ENCODE measurements at places on chromosomes 1 and 21.

- no peak for DNase-seq
Measured at GRCh38 chr1:2049225-2049717, 940 bp upstream of the PRKCZ start.

DNA sequence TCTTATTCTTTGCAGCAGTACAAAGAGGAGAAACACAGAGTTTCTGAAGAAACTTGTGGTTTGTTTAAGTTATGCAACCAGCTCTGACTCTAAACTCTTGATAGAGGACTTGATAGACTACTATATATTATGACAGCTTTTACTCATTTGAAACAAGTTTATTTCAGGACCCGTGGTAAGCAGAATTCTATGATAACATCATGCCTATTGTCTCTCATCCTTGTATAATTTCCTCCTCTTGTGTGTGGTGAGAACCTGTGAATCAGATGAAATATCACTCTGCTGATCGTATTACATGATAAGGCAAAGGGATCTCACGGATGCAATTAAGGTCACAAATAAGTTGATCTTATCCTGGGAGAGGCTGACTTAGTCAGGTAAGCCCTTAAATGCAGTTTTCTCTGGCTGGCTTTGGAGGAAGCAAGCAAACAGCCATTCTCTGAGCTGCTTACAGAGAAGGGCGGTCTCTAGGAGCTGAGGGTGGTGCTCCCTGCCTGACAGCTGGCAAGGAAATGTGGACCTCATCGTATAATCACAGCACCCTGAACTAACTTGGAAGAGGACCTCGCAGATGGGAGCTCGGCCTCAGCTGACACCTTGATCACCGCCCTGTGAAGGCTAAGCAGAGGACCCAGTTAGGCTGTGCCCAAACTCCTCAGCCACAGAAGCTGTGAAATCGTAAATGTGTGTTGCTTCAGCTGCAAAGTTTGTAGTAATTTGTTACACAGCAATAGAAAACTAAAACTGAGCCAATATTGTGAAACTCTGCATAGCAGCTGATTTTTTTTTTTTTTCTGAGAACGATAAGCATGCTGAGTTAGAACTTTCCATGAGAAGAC is 151.1 kb upstream of the DPT start:
- DNase-seq, result no peak

DNA sequence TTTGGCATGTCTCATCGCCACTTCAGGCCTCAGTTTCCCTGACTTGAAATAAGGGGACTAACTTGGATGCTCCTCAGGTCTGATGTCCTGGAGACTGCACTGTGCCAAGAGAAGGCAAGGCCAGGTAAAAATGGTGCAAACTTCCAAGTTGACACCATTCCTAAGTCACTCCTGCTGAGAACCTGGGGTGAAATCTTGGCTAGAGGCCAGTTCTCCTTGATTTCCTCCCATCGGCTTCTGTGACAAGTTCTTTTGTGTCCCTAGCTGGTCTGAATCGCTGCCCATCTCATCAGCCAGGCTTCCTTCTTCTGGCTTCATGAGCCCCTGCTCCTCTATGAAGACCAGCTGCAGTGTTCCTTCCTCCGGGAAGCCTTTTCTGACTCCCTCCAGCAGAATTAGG is 48.6 kb upstream of the ID3 start:
- no peak for DNase-seq

DNA sequence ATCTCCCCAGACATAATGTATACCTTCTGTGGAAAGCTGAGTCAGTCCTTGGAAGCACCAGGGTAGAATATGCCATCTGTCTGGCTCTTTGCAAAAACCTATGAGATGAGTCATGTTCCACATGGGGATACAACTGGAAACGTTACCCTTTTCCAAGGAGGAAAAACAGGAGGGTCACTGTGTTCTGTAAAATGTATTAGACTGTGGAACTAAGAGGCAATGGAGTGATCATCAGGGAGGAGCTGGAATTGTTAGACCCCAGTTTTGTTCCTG is 16.1 kb upstream of the PSMD4 start:
- DNase-seq, result peak; percentile 69

DNA sequence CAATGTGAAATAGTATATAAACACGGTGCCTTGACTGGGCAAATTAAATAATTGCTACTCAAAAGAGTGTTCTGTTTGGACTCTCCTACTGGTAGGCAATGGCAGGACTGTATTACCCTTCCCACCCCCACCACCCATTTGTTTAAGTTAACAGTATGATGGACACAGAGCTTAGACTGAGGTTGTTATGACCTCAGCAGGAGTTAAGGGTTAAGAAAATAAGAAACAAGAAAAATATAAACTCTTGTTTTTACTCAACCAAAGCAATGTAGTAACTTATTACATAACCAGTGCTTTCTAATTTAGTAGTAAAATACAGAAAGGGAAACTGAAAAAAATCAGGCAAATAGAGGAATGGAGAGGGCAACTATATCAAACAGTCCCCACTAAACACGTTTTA is 19.9 kb upstream of the SERPINC1 start:
- DNase-seq, result no peak

DNA sequence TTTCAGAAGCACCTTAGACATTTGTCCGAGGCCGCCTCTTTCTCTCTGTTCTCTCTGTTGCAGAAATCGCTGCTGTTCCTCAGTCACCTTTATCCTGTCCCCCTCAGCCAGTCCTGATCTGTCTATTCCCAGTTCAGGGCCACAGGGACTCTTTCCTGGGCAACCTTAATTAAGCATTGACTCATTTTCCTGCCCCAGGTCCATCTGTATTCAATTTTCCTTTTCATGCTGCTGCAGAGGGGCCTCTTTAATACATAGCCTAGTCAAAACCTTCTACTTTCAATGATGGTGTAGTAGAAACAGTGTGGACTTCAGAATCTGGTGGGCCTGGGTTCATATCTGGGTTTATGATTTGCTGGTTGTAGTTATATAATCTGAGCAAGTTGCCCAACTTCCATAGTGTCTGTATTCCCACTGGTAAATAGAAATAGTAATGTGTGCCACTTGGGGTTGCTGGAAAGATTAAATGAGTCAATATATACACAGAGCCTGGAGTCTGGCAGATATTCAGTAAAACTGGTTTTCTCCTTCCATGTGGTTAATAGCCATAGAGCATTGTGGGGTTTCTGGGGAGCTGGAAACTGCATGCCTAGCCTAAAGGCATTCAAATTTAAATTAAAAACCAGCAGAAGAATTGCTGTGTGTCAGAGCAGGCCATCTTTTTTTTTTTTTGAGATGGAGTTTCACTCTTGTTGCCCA is 4.5 kb downstream of the TRAF5 start:
- DNase-seq, result peak; percentile 41

- DNase-seq, result peak; percentile 79
Measured at GRCh38 chr21:36134803-36135390, at the start of gene CBR3. Gene CBR3 (plus strand): TSS chr21:36135079. CDS start chr21:36135193, 114 bp downstream.

DNA sequence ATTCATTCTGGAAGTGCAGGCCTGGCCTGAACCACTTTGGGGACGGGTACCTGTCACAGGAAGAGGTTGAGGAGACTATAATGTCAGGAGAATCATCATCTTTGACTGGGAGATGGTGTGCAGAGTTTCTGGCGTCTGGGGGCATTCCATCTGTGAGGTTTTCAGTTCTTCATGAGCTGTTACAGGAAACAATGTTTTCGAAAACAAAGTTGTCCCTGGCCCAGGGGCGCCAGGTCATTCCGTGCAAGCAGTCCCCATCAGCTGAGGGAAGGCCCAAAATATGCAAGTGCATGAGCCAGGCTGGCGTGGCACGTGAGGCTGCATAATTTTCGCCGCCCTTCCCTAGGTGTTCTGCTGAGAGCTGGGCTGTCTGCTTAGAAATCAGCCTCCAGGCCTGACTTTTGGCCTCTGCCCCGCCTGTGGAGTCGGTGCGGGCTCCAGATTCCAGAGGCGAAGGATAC is 68.4 kb upstream of the ATP5PO start:
- DNase-seq, result no peak

- DNase-seq, result no peak
Measured at GRCh38 chr1:165965857-165966256, 138.4 kb downstream of the UCK2 start.

DNA sequence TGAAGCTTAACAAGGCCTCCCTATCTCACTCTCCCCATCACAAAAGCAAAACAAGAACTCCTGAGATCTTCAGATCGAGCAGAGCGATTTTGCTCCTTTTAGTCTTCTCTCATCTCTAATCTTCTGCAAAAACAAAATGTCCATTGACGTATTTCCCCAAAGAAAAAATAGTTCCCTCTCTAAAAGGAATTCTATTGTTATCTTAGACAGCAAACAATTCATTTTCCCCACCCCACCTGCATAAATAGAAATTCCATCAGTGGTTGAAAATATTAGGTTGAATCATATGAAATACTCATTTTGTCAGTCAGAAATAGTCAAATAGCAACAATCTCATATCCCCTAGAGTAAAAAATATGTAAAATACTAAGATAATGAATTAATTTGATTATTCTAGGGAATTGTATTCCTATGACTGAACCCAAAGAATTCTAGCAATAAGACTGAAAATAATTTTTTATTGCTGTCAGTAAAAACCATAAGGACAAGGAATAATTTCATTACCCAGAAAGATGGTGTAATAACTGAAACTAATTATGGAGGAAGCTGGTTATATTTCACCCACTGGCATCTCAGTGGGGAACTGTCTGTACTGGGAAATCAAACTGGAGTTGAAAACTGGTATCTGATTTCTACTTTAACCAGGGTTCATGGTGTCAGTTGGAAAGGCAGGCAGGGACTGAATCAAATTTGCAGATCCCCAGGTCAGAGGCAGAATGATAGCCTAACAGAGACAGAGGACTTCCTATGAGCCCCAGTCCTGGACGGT is 51.3 kb downstream of the RHOU start:
- DNase-seq, result no peak

DNA sequence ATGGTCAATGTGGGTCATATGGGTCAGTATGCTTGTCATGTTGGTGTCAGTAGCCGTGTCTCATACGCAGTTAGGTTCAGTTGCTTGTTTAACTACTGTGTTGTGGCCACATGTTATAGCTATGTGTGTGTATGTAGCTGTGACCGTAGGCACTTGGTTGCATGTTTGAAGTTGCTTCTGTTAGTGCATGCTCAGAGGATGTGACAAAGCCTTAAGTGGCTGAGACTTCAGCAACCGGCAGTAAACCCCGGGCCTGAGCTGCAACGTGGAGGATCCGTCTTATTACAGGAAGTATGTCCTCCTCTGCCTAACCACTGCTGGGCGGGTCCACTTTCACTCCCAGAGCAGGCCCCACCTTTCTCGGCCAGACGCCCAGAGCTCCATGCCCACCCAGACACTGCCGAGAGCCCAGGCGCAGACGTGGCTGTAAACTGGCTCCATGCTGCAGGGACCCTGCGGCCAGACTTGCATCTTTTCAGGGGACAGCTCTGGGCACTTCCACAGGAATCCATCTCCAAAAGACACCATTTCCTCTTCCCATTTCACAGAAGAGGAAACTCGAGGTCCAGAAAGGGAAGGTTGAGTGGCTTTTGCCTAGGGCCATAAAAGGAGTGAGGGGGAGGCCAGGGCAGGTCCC is 2.2 kb downstream of the TCEA3 start:
- DNase-seq, result peak; percentile 83

GRCh38 chr1:30908696-30909364 is at the start of gene SDC3:
Gene SDC3 (minus strand): TSS chr1:30908758. CDS start chr1:30908586, 172 bp downstream.
- peak; percentile 79 for DNase-seq

DNA sequence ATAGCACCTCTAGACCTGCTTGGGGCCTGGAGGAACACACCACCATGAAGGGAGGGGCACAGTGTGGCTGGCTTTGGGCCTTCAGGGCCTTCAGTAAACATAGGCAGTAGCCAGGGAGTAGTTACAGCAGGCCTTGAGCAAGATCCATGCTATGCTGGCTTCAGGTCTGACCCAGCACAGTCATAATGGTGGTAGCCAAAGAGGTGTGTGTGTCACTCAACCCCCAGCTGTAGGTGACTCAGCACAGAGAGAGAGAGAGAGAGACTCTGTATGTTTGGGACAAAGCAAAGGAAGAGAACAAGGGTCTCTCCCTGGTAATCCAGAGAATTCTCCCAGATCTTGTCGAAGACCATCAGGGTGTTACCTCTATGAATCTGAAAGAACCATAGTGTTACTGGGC is 250.5 kb upstream of the PKN2 start:
- no peak for DNase-seq

DNA sequence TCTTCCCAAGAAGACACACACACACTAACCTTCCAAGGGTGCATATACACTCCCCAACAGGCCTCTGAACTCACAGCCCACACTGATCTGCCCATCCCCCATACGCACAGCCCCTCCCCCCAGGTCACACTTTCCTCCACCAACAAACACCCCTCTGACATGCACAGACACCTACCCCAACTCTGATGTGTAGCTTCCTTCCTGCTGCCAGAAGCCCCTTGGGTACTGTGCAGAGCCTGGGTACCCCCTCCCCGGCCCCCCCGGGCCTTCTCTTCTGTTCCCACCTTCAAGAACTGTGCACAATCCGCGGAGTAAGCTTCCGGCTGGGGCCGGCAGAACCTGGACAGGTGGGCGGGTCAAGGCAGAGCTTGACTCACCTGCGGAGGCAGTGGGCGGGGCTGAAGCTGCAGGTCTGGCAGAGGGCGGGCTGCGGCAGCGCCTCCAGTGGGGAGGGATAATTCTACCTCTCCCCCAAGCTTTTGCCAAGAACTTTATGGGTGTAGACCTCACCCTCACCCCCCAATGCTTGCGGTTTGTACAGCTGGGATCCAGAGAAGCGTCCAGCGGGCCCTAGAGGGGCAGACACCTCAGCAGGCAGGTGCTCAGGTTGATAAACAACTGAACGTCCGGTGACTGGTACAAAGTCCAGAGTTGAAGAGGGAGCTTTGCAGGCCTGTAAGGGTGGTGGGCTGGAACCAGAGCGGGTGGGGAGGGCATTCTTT is at the start of gene C1orf210:
Gene C1orf210, minus strand, starts transcription at position 313 of the 722 bp plus-strand sequence. CDS start 2,311 bp downstream, outside the sequence.
- no peak for DNase-seq

GRCh38 chr21:42636520-42637266 is 16.7 kb upstream of the PDE9A start:
- no peak for DNase-seq

DNA sequence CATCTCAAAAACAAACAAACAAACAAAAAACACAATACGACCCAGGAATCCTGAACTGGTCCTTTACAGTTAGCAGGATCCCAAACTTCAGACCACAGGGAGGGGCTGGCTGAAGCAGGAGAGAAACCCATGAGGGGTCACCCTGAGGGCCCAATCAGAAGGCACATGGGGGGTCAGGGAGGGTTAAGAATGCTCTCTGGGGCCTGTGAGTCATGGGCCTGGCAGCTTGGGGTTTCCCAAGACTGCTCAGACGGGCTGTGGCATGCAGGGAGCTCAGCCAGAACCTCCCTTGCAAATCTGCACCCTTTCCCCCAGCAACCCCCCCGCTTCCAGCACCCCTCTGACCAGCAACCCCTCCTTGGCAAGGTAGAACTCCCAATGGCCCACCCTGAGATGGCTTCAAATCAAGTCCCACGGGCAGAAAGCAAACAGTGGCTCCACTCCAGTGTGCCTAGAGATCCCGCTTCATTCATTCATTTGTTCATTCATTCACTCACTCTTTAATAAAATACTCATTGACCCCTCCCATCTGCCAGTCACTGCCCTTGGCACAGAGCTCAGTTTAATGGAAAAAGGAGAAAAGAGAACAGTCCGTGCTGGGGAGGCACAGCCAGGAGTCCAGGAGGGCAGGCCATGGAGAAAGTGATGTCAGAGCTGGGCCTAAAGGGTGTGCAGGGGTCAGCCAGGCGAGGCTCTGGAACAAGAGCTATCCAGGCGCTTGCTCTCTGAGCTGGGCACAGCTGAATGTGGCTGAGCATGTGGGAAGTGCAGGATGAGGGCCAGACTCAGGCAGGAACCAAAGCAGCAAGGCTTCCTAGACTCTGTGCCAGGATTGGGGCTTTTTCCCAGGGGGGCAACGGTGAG is 8.2 kb downstream of the UQCRHL start:
- DNase-seq, result peak; percentile 94

GRCh38 chr1:65435987-65436386 is 15.5 kb downstream of the LEPR start:
- DNase-seq, result peak; percentile 54

GRCh38 chr1:22075718-22076117 is 23.2 kb downstream of the CDC42 start:
- DNase-seq, result no peak
